ENCODE measurements at places on chromosomes 1 and 21.
A peak's percentile ranks its signal among the peaks of the same experiment; 100 is the strongest.

- DNase-seq = no peak
Observed at GRCh38 chr1:240343045-240343444, 251.4 kb downstream of the FMN2 start.

- peak; percentile 68 for DNase-seq
Observed at GRCh38 chr1:198681252-198681651, 42.4 kb downstream of the PTPRC start.

- peak; percentile 49 for DNase-seq
Observed at GRCh38 chr21:36134803-36135390, at the start of gene CBR3. Gene CBR3 (plus strand): TSS chr21:36135079. CDS start chr21:36135193, 114 bp downstream.

DNA sequence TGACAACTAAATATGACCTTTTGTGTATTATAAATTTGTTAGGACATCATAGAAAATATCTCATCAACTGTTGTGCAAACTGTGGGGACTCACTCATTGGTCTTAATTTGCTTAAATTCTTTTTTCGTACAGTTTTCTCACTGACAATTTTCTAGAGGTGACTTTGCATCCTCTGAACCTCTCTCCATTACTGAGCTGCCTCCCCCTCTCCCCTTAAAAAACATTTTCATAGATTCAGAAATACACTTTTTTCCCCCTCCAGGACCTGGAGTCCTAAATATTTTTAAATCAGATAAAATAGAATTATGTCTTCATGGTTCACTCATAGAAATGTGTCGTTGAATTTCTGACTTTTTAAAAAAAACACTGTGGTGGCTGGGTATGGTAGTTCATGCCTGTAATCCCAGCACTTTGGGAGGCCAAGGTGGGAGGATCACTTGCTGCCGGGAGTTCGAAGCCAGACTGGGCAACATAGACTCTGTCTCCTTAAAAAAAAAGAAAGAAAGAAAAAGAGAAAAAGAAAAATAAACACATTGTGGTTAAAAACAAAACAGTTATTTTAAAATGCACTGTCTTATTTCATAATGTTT lies 1.5 kb downstream of the CNST start:
- DNase-seq = no peak

DNA sequence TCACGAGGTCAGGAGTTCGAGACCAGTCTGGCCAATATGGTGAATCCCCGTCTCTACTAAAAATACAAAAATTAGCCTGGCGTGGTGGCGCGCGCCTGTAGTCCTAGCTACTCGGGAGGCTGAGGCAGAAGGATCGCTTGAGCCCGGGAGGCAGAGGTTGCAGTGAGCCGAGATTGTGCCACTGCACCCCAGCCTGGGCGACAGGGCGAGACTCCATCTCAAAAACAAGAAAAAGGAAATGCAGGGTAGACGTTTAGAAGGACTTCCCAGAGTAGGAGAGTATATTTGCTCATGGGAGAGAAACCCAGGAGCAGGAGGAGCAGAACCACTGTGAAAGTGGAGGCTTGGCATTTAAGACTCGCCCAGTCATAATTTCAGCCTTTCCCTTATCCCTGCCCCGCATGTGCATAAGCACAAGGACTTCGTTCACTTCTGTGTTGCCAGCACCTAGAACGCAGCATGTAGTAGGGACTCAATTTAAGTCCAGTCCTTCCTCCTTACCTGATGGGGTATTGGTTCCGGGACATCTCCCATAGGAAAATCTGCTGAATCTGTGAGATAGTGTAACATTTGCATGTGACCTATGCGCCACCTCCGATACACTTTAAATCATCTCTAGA lies 5.2 kb upstream of the MEF2D start:
- no peak for DNase-seq

DNA sequence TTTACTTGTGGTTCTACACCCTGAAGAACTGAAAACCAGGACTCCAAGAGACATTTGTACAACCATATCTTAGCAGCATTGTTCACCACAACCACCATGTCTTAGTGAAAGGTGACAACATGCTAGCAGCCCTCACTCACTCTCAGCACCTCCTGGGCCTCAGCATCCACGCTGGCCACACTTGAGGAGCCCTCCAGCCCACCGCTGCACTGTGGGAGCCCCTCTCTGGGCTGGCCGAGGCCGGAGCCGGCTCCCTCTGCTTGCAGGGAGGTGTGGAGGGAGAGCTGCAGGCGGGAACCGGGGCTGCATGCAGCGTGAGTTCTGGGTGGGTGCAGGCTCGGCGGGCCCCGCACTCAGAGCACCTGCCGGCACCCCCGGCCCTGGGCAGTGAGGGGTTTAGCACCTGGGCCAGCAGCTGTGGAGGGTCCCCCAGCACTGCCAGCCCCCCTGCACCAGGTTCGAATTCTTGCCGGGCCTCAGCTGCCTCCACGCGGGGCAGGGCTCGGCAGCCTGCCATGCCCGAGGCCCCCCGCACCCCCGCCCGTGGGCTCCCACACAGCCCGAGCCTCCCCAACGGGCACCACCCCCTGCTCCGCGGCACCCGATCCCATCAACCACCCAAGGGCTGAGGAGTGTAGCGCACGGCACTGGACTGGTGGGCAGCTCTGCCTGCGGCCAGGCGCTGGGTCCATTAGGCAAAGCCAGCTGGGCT lies 9.2 kb downstream of the C1orf159 start:
- no peak for DNase-seq

- no peak for DNase-seq
Observed at GRCh38 chr1:178973652-178974101, 52.0 kb upstream of the FAM20B start.

DNA sequence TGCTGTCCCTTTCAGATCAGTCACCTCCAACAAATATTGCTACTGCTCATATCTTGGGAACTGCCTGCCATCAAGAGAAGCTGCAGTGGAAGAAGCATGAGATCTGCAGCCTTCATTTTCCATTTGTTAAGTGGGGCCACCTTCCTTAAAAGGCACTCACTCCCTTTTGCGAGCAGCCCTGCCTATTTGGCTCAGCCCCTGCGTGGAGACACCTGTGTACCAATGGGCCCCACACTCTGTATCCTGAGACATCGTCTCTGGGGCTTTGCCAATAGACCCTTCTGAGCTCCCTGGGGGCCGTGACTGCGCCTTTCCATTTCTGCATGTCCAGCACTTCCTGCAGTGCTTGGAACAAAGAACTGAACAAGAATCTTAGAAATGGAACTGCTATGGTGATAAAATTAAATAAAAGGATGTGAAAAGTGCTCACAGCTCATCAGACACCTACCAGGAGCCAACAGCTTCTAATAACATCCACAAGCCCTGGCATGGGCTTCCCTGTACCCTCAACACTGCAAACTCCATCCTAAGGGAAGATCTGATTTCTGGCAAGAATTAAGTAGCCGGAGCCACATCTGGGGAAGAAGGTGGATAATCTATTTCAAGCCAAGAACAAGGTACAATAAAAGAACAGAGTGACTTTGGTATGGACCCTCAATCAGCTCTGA lies 36.7 kb downstream of the PARP1 start:
- DNase-seq = no peak

DNA sequence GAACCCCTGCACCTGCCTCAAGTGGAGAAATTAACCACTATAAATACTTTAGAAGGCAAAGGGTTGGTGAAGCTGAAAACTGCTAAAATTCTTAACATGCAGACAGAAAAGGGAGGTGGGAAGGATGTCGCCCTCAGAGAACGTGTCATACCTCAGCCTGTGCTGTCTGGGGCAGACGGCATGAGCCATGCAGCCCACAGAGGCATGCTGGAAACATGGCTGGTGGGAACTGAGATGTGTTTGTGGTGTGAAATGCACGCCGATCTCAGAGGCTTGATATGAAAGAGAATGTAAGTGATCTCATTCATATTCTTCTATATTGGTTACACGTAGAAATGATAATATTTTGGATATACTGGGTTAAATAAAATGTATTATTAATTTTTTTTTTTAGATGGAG lies 16.3 kb downstream of the AGPAT3 start:
- no peak for DNase-seq

DNA sequence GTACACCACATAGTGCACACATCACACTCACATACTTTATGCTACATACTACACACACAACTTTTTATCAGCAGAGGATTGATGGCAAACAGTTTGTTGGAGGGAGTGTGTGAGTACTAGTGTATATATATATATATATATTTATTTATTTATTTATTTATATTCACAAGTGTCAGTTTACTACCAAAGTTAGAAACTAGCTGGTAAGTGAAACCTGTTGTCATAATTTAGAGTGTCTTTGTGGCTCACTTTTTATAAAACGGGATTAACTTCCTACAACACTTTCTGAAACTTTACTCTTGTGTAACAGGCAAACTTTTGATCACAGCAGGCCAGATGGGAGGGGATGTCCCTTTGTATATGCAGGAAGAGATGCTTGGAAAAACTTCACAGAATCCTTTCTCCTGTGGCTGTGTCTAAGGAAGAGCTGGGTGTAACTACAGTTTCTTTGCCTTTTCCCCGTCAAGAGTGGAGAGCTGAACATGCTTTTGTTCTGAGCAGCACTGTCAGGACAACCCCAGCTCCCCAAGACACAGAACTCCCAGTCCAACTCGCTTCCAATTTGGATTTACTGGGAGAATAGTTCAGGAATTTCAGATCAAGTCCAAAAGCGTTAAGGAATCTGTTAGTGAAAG lies 1.9 kb upstream of the SAMD13 start:
- DNase-seq = no peak

DNA sequence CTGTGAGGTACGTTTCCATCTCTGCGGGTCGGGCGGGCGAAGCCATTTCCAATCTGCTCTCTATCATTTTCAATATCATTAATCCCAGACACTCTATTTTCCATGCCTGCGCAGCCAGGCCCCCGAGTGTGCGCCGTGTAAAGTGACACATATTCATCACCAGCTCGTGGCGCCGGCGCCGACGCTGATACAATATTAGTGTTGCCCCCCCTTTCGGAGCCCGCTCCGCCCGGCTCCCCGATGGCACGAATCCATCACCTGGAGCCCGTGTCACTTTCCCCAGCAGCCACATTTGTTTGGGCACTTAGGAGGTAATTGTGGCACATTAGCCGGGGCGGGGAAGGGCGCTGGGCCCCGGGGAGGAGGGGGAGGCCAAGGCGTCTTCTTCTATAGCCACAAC lies 33.7 kb upstream of the DMBX1 start:
- no peak for DNase-seq

DNA sequence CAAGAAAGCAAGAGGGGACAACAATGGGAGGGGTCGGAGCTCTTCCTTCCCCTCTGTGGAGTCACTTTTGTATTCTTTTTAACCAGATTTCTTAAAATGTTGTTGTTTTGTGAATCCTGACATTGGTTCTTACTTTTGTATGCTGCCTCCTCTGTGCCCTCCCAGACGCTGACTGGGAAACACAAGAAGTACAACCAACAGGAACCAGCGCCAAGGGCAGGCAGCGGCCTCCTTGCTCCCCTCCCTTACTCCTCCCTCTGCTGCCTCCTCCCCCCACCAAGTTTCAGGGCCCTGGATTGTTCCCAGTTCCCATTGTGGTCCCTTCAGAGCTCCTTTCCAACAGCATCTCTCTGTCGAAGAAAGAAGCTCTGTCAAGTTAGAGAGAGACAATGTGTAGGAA lies 111.1 kb downstream of the BRINP2 start:
- no peak for DNase-seq

GRCh38 chr1:64960731-64961130 lies 5.6 kb downstream of the JAK1 start:
- no peak for DNase-seq

DNA sequence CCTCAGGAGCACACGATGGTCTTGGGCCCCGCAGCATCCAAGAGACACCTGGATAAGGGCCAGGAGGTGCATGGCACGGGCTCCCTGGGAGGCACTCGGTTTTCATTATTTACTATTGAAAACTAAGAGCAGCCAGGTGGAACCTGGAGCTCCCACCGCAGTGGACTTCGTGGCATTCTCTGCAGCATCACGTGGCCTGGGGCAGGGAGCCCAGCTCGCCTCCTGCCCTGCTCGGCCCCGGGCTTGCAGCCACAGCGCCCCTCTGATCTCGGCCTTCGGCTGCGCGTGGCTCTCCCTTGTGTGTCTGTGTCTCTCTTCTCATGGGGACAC lies 121.6 kb downstream of the SIK1 start:
- no peak for DNase-seq

- no peak for DNase-seq
Observed at GRCh38 chr1:89460325-89460724, 64.3 kb upstream of the LRRC8B start.

GRCh38 chr1:164953098-164953497 lies 394.1 kb downstream of the PBX1 start:
- DNase-seq = no peak

DNA sequence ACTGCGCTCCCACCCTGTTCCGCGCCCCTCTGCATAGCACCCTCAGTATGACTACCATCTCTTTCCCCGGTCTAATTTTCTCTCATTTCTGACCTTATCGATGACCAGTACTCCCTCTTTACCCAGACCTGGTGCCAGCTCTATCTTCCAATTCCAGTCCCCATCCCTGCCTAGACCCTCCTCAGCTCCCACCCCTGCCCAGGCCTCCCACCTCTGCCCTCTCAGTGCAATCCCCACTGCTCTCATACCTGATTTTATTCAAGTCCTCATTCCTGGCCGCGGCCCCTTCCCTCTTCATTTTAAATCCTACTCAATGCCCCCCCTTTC lies 1.3 kb downstream of the USP24 start:
- no peak for DNase-seq

GRCh38 chr1:21326861-21327344 lies 36.6 kb upstream of the ECE1 start:
- DNase-seq = no peak

DNA sequence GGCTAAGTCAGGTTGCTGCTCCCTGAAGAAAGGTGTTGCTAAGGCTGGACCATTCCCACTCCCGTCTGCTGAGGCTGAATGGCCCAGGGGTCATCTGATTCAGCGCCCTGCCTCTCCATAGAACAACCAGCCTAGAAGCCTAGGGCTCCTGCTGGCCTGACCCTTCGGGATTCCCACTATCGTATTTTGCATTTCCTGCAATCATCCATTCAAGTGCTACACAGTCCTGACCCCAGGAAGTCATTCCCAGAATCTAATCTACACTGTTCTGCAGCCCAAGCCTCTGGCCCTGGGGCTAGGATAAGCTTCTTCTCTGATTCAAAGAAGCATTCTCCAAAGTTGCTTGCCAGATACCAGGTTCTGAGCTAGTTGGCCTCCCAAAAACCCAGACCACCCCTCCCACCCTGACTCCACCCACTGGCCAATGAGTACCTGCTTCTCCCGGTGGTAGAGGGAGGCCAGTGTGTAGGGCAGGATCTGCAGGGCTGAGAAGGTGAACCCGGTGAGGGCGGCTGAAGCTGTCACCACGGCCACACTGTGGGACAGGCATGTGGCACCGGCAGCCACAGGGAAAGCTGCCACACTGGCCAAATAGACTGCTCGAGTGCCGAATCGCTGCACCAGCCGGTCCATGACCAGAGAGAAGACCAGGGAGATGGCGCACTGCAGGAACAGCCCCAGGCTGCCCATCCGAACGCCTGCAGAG lies 18.7 kb downstream of the SLC45A3 start:
- no peak for DNase-seq

Measured in NB4 (cell line).